ENCODE measurements at places on chromosomes 11 and 22.

DNA sequence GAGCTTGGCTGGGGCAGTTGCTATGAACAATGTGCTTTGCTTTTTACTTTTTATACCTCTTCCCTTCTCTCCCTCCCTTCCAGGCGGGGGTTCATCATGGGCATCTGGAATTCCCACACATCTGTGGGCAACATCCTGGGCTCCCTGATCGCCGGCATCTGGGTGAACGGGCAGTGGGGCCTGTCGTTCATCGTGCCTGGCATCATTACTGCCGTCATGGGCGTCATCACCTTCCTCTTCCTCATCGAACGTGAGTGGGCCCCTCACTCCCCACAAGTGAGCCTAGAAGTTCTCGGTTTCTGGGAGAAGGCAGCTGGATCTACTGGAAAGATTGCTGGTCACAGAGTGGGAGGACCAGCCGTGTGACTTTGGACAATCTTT is 17.4 kb downstream of the SLC37A2 start:
- no peak for DNase-seq

DNA sequence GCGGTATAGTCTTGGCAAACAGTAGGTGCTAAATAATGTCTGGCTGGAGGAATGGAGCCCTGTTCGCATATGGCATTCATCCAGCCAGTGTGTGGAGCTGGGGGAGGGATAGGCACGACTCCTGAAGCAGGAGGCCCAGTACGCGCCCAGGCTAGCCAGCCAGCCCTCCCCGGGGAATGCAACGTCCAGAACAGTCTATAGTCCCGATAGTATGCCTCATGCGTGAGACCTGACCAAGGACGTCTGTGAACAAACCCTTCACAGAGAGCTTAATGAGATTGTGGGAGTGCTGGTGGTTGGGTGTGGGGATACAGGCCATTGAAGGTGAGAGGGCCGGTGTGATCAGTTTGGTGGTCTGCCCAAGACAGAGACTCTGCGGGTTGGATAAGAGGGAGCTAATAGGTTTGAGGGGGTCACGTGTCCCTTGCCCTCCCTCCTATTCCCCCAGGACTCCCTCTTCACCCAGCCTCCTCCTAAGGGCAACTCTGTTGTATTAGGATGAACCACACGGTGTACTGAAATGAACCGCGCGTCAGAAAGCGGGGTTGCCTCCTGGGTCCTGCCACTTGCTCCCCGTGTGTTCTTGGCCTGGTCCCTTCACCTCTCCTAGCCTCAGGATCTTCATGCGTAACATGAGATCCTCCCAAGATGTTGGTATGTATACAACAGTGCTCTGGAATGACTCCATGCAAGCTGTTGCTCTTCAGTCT is 987 bp upstream of the GRIK4 start:
- DNase-seq = no peak

DNA sequence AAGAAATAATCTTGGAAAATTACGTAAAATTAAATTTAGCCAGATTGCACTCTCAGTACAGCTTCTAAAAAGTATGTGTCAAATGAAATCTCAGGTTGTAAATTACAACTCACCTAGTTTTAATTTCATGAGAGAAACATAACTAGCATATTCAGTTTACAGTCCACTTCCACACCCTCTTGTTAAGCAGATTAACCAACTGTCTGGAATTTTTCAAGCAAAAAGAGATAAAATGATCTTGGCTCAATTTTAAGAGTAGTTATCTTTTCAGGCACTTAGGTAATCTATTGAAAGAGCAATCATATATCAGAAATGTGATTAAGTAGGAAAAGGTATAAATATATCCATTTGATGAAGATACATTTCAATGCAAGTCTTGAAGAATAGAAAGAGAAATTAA is 928.4 kb upstream of the CCDC90B start:
- DNase-seq = no peak

GRCh38 chr11:2508793-2509192 is 64.0 kb downstream of the KCNQ1 start:
- no peak for DNase-seq

- DNase-seq = no peak
Measured at GRCh38 chr11:120200677-120201076, 10.2 kb upstream of the OAF start.

GRCh38 chr22:38754751-38755154 is 1.0 kb downstream of the SUN2 start:
- peak; percentile 41 for DNase-seq

GRCh38 chr22:39906207-39906606 is 5.3 kb downstream of the GRAP2 start:
- no peak for DNase-seq

DNA sequence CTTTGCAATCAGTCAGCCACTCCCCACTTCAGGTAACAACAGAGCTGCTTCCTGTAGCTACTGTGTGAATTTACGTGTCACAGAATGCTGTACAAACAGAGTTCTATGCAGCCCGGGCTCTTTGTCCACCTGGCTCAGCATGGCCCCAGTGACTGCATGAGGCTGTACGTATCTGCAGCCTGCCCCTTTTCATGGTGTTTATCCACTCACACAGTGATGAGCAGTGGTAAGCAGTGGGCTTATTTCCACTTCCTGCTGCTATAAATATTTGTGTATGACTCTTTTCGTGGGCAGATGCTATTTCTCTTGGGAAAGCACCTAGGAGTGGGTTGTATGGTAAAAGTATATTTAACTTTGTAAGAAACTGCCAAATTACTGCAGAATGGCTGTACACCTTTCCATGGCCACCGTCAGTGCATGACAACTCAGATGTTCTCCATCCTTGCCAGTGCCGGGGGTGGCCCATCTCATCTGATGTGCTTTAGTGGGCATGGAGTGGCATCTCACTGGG is 43.3 kb downstream of the MYEOV start:
- DNase-seq = no peak

DNA sequence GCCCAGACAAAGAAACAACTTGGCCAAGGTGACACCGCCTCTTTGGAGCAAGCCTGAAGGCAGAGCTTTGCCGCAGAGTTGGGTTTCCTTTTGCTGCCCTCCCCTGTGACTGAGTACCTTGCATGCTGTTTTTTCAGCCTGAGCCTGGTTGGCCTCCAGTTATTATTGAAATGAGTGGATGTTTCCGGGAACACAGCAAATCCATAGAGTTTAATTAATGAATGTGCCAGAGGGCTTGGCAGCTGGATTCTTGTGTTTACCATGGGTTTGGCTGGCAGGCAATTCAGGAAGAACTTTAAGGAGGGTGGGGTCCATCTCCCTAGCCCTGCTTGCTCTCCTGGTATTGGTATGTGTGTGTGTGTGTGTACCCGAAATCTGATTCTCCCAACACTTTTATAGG is 65.6 kb upstream of the CRYBB3 start:
- DNase-seq = no peak

Data from left ventricle myocardium inferior (tissue), 1 donor.